NCI-H2107 (cell line): ENCODE measurements at places on chromosomes 3 and 15.

DNA sequence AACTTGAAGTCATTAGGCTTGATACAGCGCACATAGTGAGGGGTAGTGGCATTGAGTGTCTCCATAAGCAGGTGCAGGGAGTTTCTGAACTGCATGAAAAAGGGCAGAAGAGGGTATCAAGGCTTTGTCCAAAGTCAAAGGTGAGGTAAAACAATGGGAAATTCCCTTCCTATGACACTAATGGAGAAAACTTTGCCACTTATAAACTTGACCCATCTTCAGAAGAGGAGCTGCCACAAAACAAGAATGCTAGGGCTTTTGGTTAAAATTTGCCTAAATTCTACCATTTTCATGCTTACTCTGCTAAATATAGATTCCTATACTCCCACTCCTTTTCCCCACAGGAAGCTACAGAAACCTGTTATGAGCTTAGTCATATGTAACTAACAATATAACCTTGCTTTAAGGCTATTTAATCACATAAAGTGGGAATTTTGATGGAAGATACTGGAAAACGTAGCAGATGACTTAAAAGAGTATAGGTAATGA is 87.5 kb upstream of the MYO5C start:
- DNase-seq = no peak

DNA sequence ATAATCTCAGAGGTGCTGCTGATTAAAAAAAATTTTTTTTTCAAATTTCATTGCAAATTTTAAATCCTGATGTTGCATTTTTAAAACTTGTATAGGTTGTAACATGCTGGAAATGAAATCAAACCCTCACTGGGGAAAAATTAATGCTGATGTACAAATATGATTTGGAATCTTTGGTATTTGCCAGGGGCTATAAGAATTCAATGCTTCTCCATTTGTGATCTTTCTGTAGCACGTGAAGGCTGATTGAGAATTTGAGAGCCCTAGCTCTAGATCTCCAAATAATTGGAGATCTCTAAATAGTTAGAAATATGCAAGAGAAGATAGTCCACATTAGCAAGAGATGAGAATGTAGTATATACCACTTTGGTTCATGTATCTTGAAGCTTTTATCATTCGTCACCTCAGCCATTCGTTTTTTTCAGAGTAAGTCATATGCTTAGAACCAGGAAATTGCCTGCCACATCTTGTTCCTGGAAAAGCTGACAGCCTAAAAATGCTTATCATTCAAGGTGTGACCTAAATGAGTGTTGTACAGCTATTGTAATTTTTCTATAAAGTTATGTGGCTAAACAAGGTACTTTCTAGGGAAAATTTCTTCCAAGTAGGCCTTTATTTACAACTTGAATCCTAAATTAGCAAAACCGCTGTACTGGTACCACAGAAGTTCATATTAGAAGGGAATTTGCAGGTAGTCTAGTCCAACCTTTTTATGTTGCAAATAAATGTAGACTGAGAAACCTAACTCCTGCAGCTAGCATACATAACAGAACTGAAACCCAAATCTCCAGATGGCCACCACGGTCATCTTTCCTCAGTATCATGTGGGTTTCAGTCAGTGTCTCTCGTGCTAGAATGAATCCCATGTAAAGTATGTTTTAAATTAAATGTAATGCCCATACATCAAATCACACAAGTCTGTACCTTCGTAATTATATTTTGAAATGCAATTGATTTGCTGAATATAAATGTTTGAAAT is 48.5 kb downstream of the FNDC3B start:
- DNase-seq = no peak

DNA sequence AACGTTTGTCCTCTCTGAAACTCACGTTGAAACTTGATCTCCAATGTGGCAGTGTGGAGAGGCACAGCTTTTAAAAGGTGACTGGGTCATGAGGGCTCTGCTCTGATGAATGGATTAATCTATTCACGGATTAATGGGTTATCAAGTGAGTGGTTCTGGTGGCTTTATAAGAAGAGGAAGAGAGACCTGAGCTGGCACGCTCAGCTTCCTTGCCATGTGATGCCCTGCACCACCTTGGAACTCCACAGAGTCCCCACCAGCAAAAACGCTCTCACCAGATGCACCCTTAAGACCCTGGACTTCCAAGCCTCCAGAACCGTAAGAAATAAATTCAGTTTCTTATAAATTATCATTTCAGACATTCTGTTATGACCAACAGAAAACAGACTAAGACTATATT is 2.6 kb downstream of the PPP1R2 start:
- no peak for DNase-seq

DNA sequence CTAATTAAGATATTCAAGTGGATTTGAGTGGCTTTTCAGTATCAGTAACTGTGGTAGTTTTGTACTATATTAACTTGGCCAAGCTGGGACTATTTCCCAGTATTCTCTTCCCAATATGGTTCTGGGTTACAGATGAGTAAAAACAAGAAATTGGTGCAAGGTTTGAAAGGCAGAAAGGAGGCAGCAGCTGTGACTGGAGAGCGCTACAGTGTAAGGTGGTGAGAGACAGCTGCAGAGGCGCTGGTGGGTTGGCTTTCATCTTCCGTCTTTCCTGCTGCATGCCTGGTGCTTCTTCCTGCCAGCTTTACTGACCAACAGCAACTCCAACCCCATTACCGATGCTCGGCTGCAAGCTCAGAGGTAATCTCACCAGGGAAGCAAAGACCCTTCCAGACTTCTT is 9.8 kb downstream of the DPH3 start:
- no peak for DNase-seq

DNA sequence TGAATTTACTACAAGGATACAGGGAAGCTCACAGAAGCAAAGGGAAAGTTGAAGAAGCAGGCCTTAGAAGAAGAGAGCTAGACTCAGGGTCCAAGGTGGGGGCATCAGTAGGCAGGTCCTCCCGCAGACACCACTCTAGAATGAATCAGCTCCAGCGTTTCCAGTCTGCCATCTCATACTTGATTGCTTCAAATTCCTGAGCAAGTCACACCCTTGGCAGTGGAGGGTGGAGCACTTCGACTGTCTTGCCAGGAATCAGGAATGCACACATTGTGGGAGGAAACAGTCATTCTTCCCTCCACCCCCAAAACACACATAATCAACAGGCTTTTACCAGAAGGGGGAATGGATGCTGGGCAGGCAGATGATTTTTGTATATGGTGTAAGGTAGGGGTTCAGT is 78.5 kb downstream of the CHCHD6 start:
- DNase-seq = no peak

DNA sequence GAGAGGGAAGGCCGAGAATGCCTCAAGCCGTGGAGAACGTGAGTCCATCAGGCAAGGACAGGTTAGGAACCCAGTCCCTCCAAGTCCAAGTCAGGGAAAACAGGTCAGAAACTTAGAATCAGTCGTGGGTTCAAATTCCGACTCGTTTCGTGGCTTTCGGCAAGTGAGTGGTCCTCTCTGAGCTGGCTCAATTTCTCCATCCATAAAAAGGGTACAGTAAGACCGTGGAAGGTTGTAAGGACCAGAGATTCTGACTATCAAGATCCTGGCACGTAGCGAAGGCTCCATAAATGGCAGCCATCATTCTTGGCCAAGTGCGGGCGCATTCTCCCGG is 604 bp upstream of the MED12L start:
- DNase-seq = no peak

DNA sequence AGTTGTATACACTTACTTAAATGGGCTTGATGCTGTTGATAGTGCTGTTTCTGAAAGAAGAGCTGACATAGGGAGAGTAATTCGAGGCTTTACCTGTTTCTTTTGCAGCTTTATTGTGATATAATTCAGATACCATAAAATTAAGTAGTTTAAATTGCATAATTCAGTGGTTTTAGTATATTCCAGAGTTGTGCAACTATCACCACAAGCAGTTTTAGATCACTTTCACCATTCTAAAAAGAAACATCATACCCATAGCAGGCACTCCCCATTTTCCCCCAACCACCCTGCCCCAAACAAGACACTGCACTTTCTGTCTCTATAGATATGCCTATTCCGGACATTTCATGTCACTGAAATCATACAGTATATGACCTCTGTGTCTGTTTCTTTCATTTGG is 98.5 kb downstream of the MTHFS start:
- DNase-seq = no peak

GRCh38 chr15:37517191-37517895 is 417.0 kb upstream of the MEIS2 start:
- DNase-seq = no peak

DNA sequence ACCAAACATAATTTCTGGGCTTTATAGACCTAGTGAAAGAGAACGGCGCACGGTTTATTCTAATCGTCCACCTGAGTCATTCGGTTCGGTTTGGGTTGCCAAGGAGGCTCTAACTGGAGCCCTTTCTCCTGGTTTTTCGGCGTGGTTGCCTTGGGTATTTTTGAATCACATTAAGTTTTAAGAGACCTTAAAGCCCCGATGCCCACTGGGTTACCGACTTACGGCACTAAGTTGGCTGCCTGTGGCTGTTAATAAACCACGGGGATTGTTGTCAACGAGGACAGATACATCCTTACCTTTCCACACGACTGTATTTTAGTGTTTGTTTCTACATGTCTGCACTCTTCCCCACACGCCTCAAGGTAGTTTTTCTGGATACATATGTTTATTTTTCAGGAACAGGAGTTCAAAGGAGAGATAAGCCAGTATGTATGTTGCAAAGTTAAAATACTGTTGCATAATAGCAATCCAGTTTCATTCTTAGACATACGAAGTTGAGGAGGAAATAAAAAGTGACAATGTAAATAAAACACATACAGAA is 1.2 kb upstream of the ANP32A start:
- no peak for DNase-seq

DNA sequence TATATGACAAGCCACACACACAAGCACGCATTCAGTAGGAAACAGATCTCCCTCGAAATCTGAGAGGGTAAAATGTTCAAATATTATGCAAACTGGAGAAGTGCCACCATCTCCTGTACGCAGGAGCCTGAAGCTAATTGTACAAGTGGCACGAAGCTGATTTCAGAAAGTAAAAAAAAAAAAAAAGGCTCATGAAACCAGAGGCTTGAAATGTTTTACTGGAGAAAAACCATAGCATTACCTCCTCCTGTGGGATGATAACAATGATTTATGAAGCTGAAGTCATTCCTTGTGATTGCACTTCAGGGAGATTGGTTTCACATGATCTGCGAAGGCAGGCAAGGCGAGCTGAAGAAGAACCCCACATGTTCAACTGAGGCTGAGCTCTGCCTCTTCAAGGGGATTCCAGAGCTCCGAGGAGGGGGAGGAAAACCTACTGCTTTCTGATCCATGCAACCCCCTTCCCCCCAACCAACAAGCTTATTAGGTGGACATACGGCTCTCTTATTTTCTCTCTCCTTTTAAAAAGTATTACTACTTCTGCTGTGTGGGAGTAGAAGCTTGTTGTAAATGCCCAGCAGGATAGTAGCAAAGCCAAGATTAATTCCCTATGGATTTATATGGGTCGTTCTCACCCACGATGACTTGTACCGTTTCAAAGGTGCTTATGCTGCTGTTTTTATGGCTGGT is 101.1 kb downstream of the GREM1 start:
- DNase-seq = peak; percentile 14

DNA sequence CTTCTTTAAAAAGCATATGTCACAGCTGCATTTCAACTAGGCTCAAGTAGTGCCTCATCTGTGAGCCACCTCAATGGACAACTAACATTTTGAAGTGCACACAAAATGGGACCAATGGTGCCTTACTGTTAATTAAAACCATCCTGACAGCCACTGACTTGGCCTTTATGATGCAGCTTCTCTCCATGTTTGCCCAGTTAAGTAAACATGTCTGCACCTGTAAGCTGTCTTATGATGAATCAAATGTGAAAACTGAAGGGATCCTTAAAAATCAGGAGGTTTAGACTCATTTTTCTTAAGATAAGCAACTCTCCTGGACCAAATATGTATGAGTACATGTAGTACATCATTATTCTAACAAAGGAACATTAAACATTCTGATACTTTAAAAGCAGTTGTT is 861.6 kb downstream of the ROBO1 start:
- no peak for DNase-seq

GRCh38 chr3:30407651-30408050 is 198.8 kb upstream of the TGFBR2 start:
- DNase-seq = no peak

- no peak for DNase-seq
These were observed 122.9 kb downstream of the RFTN1 start for GRCh38 chr3:16390581-16390980.

- peak; percentile 67 for DNase-seq
These were observed 10.2 kb upstream of the HTR3C start for GRCh38 chr3:184042617-184043016.

DNA sequence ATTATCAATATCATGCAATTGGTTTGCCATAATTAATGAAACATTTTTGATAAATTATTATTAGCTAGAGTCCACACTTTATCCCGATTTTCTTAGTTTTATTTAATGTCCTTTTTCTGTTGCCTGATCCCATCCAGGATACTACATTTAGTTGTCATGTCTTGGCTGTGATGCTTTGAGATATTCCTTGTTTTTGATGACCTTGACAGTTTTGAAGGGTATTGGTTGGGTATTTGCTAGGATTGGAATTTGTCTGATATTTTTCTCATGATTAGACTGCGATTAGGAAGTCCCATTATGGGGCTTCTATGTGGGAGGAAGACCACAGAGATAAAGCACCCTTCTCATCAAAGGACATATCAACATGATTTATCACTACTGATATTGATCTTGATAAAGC is 43.0 kb downstream of the CGNL1 start:
- DNase-seq = no peak

- no peak for DNase-seq
These were observed 134.9 kb downstream of the EPHB1 start for GRCh38 chr3:134929976-134930375.

GRCh38 chr3:77682162-77682561 is 642.3 kb downstream of the ROBO2 start:
- no peak for DNase-seq

GRCh38 chr3:129686941-129687340 is 80.5 kb upstream of the PLXND1 start:
- peak; percentile 40 for DNase-seq

DNA sequence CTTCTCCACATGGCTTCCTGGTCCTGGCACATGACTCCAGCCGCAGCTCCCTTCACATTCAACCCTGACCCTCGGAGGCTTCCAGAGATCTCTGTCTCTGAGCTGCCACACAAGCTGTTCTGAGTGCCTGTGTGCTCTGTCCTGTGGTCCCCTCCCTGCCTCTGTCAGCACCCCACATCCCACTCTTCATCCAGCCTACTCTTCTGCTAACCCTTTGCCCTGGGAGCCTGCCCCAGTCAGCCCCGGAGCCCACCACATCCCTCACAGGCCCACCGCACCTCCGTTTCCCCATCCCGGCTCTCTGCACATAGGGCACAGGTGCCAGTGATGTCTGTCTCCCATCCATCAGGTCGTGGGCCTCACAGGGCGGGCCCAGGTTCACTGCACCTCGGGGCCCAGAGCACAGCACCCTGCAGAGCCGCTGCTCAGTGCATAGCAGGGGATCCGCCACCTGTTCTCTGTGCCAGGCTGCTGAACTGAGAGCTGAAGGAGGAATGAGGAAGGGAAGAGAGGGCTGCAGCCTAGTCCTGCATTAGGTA is 133.6 kb downstream of the UACA start:
- DNase-seq = no peak
